ENCODE measurements at places on chromosomes 12 and 14. TPM values are rescaled to one million over a fixed set of nuclear protein-coding genes. Genes with fewer than 3 reads are reported as not detected.

C12orf60 gene
- polyA plus RNA-seq = 0.33 TPM

KLRF2 gene
- polyA plus RNA-seq = not detected

RBP5 gene
- polyA plus RNA-seq = 0.65 TPM

WNT5B gene
- polyA plus RNA-seq = 13.9 TPM

SLCO1B1 gene
- polyA plus RNA-seq = not detected
